ENCODE measurements at places on chromosomes 5 and 9. TPM values are rescaled to one million over a fixed set of nuclear protein-coding genes. Genes with fewer than 3 reads are reported as not detected.

Gene MEGF10
- not detected for total RNA-seq

GRCh38 chr5:103674251-103674650 is 111.7 kb upstream of the NUDT12 start:
- DNase-seq = no peak

Gene CATSPER3
- not detected for total RNA-seq

DNA sequence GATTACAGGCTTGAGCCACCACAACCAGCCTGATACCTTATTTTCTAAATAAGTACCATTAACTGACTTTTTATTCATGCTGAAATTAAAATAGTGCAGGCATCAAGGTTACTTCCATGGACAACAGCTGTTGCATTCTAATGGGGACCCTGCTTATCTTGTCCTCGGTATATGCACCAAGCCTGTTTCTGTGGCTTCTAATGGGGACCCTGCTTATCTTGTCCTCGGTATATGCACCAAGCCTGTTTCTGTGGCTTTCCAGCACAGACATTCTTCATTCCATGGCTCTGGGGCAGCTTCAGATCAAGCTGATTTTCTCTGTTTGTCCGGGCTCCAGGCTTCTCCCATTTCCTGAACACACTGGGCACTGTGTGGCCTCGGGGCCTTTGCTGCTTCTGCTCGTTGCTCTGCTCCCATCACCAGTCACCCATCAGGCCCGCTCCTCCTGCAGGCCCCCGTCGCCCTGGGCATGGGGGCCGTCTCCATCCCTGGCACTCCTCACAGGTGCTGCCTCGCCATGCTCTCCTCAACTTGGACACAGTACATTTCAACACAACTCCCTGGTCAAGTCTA is 30.7 kb downstream of the ZNF354A start:
- no peak for DNase-seq

DNA sequence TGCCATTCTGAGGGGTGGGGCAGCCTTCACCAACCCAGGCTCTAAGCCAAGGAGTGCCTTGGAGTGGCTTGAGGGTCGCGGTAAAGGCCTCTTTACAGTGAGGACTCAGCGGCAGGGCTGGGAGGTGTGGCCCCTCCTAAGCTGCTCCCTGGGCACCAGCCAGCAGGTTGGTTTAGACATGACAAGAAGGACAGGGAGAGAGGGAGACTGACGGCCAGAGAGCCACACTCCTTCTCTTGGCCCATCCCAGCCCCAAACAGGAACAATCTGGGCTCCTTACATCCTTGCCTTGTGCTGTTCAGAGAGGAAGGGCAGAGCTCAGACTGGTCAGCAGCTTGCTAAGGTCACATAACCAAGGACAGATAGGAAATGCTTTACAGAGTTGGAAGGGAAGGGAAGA is 94.5 kb downstream of the LMX1B start:
- DNase-seq = no peak

Gene GLRA1
- total RNA-seq = not detected

Gene ACTL7B
- total RNA-seq = not detected

- no peak for DNase-seq
Measured at GRCh38 chr9:99824378-99825171, 2.9 kb downstream of the NR4A3 start.

Data from renal cortical epithelial cell (primary cell).